ENCODE measurements at places on chromosomes 13 and 19.

GRCh38 chr13:28559636-28560259, 64.8 kb upstream of the FLT1 start:
- DNase-seq = no peak

DNA sequence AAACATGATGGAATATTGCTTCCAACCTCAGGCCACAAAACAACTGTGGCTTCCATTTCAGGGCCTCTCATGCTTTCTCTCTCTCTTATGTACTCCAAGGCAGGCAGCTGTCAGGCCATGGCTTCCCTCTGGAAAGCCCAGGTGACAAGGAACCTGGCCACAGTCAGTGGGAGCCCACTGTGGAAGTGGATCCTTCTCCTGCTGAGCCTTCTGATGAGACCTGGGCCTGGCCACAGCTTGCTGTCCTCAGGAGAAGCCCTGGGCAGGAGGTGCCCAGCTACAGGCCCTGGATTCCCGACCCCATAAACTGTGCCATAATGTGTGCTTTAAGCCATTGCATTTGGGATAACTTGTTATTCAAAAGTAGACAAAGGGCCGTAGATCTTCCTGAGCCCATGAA, 71.2 kb downstream of the SPACA7 start:
- DNase-seq = no peak

DNA sequence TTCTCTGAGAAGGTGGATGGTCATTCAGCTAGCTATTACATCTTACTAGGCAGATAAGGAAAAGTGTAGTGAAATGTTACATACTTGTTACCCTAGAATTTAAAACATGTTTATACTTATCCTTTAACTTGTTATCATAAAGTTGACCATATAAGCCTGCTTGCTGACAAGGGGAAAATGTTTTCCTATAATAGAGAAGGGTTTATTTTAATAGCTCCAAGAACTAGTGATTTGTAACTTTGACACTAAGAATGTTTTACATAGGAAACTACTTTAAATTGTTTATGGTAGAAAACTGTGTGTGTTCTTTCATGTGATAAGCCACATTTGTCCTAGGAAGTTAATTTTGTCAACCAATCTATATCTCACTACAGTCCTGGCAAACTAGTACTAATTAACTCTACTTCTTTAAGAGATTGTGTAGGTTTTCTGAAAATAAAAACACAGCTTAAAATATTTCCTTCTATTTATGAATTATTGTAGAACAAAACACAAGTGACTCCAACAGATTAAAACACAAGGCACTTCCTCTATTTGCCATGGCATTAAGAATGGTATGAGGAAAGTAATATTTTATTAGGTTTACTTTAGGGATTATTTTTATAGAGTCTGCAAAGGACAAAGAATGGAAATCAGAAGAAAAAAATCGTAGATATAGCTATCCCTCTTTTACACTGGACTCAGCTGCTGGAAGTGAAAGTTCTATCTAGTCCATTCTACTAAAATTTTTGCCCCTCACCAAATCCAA, 233.3 kb upstream of the NBEA start:
- DNase-seq = no peak

DNA sequence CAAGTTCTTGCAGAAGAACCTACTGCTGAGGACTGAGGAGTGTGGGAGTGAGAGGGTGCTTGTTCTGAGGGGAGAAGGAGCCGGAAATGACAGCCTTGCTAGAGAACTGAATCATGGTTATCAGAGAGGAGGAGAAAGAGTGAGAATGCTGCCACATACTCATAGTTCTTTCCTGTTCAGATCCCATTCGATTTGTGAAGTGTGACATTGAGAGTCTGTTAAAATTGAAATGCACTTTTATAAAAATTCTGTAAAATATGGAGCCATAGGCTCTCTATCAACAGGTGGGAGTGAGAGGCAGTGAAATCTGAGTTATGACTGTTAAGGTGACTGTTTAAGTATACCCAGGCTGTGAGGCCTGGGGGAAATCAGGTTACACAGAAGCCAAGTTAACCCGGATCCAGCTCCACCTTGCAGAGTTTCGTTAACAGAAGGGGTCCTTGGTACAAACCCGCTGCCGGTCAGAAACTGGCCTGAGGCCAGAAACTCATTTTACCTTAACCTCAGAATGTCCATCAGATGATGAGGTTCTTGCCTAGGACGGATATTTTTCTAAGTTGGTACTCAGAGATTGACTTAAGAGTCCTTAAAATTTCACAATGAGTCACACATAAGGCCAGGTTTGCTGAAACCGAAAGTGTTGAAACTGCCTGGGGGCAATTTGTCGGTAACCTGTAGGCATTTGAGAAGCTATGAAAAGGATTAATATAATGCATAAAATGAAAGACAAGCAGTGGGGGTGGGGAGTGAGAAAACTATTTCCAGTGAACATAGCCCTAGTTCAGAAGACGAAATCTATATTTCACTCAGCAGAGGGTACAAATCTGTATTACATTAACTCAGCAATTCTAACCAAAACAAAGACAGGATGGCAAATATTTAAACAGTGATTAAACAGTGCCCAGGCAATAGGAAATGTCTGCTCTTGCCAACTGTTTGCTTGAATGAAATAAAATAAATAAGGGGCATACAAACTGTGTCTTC, 350.5 kb downstream of the KCNRG start:
- DNase-seq = peak; percentile 29

- DNase-seq = no peak
Measured at GRCh38 chr19:15455996-15456395, 6.2 kb upstream of the WIZ start.

- DNase-seq = no peak
Measured at GRCh38 chr19:37983916-37984315, 76.9 kb downstream of the SIPA1L3 start.

DNA sequence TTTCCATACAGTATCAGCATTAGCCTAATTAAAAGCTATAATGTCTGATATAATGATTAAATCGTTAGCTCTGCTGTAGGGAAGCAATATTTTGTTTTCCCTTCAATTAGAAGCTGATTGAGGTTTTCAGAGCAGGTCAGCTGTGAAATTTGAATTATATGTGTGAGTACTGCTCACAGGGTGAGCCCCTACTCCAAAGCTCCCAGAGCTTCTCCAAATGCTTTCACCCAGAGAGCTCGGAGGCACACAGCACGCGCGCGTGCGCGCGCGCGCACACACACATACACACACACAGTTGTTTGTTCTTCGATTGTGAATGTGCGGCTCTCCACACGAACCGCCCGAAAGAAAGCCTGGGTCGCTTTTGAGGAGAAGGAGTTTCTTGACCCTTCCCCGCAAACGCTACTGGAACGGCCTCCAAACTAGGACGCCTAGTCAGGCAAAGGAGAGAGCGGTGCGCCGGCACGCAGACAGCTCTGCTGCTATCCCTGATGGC, 4.8 kb upstream of the SOX1 start:
- no peak for DNase-seq

- no peak for DNase-seq
Measured at GRCh38 chr13:48885027-48885395, 90.7 kb upstream of the FNDC3A start.

DNA sequence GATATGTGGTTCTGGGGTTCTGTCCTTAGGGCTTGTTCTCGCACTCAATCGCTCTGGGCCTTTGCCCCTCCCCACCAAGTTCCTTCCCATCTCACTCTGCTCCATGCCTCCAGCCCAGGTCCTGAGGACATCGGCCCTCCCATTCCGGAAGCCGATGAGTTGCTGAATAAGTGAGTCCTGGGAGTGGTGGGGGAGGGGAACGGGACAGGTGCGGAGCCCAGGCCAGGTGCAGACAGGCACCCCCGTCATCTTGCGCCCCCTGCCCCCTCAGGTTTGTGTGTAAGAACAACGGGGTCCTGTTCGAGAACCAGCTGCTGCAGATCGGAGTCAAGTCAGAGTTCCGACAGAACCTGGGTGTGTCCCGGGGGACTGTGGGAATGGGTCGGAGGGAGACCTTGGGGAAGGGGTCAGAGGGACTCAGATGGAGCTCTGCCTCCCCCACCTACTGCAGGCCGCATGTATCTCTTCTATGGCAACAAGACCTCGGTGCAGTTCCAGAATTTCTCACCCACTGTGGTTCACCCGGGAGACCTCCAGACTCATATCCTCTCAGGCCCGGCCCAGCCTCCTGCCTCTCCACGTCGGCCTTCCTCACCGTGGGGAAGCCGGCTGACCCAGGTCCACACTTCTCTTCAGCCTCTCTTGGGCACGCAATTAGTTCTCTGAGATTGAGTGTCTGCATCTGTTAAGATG, 10.1 kb downstream of the FUZ start:
- DNase-seq = no peak

DNA sequence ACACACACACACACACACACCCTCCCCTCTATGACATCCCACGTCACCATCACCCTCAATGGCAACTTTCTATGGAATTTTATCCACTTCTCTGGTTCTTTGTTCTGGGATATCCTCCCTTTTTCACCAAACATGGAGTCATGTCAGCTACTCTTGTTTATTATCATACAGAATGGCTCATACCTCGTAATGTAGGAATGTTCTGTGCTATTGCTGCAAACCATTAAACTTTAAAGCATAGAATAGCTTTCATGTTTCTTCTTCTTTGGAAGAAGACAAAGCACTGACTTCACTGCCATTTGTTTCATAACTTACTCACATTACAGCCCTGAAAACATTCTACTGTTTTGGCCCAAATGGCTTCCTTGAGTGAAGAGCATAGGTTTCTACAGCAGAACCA, 163.4 kb downstream of the FOXO1 start:
- no peak for DNase-seq

- DNase-seq = no peak
Measured at GRCh38 chr13:76641056-76641455, 245.1 kb downstream of the KCTD12 start.

- no peak for DNase-seq
Measured at GRCh38 chr19:18636969-18637629, at the start of gene KLHL26. Gene KLHL26, plus strand, starts transcription at chr19:18637028. Its CDS starts 27 bp downstream, at chr19:18637055.

GRCh38 chr13:110311443-110312338, 4.6 kb downstream of the COL4A2 start:
- DNase-seq = no peak

DNA sequence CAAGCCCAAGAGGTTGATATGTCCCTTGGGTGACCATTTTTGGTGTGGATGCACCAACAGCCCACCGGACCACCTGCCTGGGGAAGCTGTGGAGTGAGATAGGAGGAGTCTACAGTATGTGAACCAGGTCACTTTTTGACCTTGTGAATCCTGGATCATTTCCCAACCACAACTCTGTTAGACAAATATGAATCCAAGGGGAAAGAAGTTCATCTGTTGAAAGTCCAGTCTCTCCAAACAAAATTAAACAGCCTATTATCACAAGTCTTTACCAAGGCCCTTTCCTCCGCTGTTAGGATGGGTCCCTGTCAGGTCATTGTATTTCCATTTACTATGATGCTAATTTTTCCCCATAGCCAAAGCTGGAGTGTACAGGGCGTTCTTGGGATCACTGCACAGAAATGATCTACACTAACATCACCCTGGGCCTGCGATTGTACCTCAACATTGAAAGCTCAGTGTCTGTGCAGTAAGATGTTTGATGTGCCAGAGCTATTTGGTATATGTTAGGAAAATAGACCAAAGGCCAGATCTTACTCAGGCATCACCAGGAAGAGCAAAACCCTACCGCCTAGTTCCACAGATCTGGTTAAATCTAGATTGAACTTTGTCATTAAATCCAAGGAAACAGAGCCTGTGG, 117.1 kb downstream of the STARD13 start:
- no peak for DNase-seq

DNA sequence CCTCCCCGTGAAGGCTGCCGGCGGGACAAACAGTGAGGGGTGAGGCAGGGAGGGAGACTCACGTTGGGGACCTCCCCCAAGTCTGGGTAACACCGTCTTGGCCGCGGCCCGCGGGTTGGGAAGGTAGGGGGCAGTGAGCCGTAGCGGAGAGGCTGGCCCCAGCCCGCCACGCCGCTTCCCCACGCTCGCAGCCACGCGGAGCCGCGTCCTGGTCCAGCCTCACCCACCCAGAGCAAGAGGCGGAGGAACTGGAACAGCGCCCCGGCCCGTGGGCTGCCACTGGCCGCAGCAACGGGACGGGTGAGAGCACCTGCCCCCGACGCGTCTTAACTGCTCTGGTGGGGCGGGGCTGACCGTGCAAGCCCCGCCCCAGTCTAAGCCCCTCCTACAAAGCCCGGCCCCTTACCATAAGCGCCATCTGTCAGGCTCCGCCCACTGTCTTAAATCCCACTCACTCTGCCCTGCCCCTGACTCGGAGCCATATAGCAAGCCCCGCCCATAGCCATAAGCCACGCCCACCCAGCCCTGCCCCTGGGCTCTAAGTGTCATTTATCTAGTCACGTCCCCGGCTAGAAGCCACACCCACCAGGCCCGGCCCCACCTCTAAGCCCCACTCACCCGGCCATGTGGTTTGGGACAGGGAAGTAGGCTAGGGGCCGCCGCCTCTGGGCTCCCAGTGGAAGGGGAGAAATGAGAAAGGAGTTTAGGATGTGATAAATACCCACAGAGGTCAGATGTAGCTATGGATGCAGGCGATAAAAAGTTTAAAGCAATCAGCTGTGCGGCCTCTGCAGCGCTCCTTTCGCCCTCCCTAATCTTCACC, 2.1 kb upstream of the CCL25 start:
- DNase-seq = peak; percentile 67

- DNase-seq = no peak
Measured at GRCh38 chr13:26021516-26021915, 30.3 kb downstream of the SHISA2 start.

DNA sequence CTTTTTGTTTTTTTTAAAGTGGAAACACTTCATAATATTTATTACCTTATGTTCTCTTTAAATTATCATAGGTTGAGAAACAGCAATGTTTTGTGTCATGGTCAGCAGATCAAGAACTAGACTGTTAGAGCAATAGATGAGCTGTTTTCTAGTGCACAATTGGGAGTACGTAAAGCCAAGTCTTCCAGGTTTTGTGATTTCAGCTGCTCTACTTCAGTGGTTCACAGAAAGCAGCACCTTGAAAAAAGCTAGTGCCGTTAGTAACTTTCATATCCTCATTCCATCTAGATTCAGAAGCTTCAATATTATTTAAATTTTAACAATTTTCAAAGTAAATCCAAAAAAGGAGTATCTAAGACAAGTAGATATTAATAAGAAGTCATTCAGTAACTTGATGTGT, 1.9 kb downstream of the GPR18 start:
- DNase-seq = no peak

GRCh38 chr13:27194209-27194608, 22.6 kb upstream of the USP12 start:
- no peak for DNase-seq

DNA sequence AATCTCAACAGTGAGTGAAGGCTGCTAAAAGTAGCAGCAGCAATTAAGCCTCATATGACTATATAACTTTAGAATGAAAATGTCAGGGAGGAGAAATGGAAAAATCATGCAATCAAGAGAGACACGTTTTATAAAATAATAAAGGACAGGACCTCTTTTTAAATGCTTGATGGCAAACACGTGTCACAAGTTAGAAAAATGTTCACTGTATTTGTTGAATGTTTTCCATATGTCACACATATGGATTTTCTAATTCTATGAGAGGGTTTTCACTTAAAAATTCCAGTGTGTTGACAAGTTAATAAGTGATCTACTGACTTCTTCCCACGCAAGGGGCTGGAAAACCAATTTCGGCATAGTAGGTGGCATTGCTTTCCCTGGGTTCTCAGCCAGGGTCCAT, 27.7 kb upstream of the KCTD12 start:
- DNase-seq = no peak

All from NCI-H2107 (cell line).